Activated CD4-positive, alpha-beta T cell treated with anti-CD3 and anti-CD28 coated beads, Interleukin-2, amount 50 U/mL, for 16 hours (primary cell): ENCODE measurements at places on chromosomes 7 and 10.

GRCh38 chr10:102208311-102209035 is 17.6 kb upstream of the ELOVL3 start:
- no peak for DNase-seq

GRCh38 chr10:59674215-59674836 is 35.3 kb downstream of the SLC16A9 start:
- DNase-seq, result no peak

DNA sequence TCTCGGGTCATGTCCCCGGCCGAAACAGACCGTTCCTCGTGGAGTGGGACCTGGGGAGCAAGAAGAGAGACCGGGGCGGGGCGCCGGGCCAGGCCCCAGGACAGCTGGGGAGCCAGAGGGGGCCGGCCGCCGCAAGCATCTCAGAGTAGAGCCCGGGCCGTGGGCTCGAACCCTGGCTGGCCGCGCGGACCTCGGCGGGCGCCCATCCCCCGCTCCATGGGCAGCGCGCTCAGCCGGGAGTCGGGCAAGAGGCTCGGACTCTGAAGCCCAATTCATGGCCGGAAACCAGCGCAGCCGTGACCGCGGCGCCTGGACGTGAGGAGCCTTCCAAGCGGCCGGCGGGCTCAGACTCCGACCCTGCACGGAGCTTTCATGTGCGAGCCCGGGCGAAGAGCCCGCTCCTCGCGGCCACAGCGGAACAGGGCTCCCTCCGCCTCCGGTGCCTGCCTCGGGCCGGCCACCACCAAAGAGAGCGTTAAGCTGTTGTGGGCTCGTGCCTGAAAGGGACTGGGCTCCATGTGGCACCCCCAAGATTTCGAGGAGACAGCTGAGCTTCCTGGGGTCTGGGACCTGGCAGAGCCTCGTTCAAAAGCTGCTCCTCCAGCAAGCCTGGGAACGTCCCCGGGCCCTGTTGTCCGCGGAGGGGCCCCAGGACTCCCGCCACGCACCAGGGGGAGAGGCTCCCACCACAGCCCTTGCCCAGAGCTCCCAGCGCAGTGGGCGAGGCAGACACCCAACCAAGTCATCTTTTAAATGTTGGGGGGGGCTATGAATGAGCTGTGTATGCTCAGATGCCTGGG is 757 bp upstream of the GRID1 start:
- no peak for DNase-seq

- DNase-seq, result no peak
These were observed 119.6 kb downstream of the DOCK1 start for GRCh38 chr10:127024685-127025435.

GRCh38 chr7:139328375-139328774 is 12.8 kb upstream of the FMC1 start:
- no peak for DNase-seq

DNA sequence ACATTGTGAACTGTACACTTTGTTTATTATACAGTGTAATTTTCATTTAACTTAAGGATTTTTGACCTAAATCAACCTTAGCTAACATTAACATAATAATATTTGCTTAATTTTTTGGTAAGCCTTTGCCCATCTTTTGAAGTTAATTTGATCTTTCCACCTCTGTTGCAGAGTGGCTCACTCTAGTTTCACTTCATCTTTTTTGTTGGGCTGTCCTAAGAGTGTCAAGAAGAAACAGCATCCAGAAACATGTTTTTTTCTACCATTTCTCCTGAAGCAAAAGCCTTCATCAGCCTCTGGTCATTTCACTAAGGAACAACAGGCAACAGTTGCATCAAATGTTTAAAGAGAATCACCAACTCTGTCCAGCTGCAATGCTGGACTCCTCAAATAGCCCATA is 824.7 kb downstream of the REEP3 start:
- DNase-seq, result no peak

DNA sequence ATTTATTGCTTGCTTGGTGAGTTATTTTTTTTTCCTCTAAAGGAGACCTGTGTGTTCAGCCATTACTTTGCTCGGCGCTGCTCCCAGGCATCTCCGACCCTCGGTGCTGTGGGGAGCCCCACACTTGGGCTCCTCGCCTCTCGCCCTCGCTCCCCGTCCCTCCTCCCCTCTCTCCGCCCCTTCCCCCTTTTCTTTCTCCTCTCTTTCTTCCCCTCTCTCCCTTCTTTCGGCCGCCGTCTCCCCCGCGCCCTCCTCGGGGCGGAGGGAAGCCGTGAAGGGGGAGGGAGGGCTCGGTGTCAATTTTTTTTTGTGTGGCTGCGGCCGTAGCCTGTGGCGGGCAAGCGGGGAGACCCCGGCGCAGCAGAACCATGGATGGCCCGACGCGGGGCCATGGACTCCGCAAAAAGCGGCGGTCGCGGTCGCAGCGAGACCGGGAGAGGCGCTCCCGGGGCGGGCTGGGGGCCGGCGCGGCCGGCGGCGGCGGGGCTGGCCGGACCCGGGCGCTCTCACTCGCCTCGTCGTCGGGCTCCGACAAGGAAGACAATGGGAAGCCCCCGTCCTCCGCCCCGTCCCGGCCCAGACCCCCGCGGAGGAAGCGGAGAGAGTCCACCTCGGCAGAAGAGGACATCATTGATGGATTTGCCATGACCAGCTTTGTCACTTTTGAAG is 1.1 kb downstream of the AUTS2 start:
- DNase-seq, result no peak

DNA sequence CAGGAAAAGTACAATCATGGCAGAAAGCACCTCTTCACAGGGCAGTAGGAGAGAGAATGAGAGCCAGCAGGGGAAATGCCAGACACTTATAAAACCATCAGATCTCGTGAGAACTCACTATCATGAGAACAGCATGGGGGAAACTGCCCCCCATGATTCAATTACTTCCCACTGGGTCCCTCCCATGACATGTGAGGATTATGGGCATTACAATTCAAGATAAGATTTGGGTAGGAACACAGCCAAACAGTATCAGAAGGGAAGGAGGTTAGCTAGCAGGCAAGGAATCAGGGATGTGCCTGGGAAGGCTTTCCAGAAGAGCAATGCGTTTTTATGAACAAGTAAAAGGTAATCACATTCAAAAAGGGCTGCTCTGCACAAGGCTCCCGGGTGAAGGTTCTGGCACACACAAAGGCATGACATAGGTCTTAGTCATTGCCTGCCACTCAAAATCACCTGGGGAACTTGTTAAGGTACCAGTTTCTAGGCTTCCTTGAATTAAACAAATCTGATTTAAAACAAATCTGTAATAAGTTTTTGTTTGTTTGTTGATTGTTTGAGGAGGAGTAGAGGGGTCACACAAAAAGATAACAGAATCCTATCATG is 40.9 kb downstream of the BMPER start:
- no peak for DNase-seq

- no peak for DNase-seq
These were observed 30.0 kb upstream of the CFAP46 start for GRCh38 chr10:132972149-132972985.

GRCh38 chr7:148964483-148965267 is 63.6 kb downstream of the PDIA4 start:
- DNase-seq, result no peak

GRCh38 chr7:127652333-127653248 is 597 bp downstream of the SND1 start:
- peak; percentile 21 for DNase-seq

DNA sequence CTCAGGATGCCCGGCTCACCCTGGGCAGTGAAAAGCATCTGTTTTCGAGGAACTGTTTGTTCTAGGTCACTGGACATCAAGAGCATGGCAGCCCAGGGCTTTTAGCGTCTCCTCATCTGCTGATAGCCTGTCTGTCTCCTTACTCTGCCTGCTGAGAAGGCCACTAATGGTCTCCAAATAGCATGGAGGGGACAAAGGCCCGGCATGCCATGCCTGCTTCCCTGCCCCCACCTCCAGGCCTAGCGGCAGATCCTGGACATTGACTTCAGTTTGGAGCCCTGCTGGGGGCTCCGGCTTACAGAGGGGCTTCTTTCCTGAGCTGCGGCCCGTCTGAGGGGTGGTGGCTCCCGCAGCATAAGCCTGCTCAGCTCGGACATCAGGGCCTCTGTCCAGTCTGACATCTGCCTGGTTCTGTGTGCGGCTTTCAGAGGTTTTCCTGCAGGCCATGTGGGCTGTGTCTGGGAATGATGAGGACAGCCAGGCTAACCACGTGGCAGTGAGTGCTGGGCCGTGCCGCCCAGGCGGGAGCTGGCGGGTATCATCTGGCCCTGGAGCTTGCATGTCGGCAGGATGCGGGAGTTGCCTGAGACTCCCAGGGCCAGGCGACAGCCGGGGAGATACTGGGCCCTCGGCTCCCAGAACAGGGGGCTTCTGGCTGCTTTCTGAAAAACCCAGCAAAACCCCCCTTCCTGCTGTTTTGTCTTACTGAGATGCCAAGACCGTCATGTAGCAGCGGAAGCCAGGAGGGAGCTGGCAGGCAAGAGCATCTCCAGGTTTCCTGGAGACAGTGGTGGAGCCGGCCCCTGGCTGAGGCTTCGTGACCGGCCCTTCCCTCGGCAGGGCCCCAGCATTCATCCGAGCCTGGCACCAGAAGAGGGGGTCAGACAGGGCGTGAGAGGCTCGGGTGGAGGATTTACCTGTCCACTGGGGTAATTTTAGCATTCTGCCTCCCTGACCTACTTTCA is 9.2 kb downstream of the PFKFB3 start:
- no peak for DNase-seq

DNA sequence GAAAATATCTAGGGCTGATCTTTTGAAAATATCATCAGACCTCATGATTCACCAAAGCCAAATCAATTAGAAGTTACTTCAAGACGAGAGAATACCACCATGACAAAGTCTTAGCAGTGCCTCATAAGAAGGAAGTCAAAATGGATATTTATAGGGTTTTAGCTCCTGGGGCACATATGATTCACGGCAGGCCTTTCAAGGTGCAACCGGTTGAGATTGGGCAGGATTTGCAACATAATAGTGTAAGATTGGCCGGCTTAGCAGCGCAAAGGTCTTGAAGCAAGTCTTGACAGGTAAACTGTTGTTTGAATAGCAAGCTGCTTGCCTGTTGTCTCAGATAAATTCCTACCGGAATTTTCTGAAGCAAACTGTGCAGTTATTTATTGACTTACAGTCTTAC is 17.5 kb downstream of the ADRB1 start:
- no peak for DNase-seq

- no peak for DNase-seq
These were observed 158.3 kb downstream of the EGFR start for GRCh38 chr7:55177068-55177530.

DNA sequence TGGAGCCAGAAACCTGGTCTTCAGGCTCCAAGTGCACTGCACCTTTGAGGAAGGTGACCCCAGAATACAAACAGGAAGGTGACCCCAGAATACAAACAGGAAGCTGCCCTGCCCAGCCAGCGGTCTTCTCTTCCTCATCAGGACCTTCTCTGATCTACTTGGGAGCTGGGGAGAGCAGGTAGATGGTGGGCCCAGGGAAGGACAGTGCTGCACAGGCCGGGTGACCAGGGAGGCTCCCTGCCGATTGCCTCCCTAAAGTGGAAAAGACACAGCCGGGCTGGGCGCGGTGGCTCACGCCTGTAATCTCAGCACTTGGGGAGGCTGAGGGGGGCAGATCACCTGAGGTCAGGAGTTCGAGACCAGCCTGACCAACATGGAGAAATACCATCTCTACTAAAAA is 151.8 kb upstream of the CHST15 start:
- DNase-seq, result no peak

- DNase-seq, result no peak
These were observed 511.3 kb upstream of the ZMIZ1 start for GRCh38 chr10:78557433-78557925.

- no peak for DNase-seq
These were observed 82.7 kb downstream of the SLC37A3 start for GRCh38 chr7:140315498-140316164.

- no peak for DNase-seq
These were observed 20.6 kb upstream of the PDCD4 start for GRCh38 chr10:110851020-110851612.

GRCh38 chr10:12186323-12186722 is 9.4 kb downstream of the NUDT5 start:
- peak; percentile 32 for DNase-seq

DNA sequence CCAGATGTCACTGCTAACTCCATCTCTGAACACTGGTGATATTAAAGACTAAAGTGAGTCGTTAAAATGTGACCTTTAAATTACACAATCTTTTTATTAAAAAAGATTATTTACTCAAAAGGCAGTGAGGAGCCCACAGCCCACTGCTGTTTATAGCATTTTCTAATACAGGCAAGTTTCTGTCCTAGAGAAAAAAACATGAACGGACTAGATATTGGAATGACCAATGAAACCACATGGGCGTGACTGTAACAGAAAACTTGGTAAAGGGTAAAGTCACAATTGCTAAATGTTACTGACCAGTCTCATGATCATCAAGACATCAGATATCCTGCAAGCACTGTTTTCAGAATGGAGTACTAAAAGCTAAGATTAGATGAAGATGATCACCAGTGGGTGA is 78.7 kb downstream of the FEZF1 start:
- no peak for DNase-seq

GRCh38 chr7:25944777-25945515 is 207.1 kb upstream of the NFE2L3 start:
- DNase-seq, result no peak

- DNase-seq, result peak; percentile 52
These were observed 235.0 kb upstream of the PLPP4 start for GRCh38 chr10:120221873-120222485.

DNA sequence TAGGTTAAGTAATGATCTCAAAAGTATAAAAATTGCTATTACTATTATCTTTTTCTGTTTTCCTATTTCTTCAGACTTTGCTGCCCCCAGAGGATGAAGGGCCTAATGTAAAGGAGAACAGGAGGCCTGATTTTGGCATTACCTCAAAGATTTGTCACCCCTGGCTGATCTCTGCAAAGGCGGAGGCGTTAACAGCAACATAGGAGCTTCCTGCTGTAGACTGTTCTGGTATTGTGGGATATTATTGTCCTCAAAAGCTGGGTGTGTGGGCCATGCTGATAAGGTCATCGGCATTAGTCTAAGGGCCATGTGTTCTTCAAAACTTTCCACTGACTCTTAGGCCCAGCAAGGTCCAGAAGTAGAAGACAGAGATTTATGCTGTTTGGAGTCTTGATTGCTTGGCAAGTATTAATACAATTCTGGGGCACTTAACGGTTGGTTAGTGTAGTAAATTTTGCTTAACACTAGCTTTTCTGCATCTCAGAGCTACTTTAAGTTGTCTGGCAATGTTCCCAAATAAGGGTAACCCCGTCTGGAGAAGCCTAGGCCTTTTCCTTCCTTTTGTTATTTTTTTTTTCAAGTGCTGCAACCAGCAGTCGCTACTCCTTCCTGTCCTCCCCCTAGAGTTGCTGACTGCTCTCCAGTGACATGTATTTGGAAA is 14.0 kb upstream of the ENTPD1 start:
- DNase-seq, result no peak

DNA sequence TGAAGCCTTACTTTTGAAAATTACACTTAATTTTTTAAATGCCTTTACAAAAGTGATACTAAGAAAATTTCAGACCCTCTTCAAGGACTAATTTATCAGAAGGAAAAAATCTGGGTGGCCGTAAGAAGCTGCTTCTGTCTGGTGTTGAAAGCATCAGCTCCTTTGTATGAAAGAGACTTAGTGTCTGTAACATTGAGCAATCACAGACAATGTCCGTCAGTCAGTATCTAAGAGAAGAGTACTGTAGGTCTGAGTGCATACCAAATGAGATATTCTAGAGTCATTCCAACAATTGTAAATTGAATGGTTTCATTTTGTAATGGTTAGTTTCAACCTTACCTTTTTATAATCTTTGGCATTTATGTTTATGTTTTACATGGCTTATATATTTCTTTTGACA is 11.1 kb upstream of the MDFIC start:
- no peak for DNase-seq

- no peak for DNase-seq
These were observed 38.2 kb downstream of the ABCB5 start for GRCh38 chr7:20653636-20654035.

- DNase-seq, result no peak
These were observed 120.3 kb upstream of the PTPRZ1 start for GRCh38 chr7:121752706-121753105.
